Bronchial epithelial cell (primary cell): ENCODE measurements at places on chromosomes 2 and 18.
A peak's percentile ranks its signal among the peaks of the same experiment; 100 is the strongest.

- DNase-seq: peak; percentile 39
These were observed 4.9 kb upstream of the IMP4 start for GRCh38 chr2:130337735-130338325.

DNA sequence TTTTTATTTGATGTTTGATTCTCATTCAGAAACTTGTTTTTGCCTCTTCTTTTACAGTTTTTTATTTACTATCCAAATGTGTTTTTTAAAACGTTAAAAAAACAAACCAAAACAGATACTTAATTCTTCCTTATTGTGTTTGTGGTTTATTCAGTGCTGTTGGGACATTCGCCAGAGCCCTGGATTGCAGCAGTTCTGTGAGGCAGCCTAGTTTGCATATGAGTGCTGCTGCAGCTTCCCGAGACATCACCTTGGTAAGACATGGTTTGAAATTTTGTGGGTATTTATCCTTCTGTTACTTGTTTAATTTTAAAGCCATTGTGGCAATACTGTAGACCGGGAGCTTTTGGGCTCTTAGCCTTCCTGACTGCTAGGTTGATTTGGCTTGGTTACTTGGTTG is 91.2 kb downstream of the MTA3 start:
- DNase-seq: no peak

DNA sequence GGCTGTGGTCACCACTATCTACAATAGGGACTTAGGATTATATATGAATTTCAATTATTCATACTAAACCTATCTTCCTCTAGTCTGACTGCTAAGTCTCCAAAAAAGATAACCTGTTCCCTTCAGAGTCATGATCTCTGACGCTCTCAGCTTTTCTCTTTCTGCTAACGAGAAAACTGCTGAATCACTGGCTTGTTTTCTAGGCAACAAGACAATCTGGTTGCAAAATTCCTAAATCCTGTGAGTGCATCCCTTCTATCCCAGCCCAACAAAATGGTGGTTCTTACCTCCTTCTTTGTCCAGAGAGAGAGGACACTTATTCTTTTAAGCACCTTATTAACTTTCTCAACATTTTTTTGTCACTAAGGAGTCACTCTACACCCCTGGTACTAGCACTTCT is 312.3 kb upstream of the PKDCC start:
- DNase-seq: no peak

GRCh38 chr2:8452979-8453903 is 228.6 kb upstream of the ID2 start:
- no peak for DNase-seq

GRCh38 chr2:199581935-199582360 is 124.2 kb upstream of the SATB2 start:
- no peak for DNase-seq

DNA sequence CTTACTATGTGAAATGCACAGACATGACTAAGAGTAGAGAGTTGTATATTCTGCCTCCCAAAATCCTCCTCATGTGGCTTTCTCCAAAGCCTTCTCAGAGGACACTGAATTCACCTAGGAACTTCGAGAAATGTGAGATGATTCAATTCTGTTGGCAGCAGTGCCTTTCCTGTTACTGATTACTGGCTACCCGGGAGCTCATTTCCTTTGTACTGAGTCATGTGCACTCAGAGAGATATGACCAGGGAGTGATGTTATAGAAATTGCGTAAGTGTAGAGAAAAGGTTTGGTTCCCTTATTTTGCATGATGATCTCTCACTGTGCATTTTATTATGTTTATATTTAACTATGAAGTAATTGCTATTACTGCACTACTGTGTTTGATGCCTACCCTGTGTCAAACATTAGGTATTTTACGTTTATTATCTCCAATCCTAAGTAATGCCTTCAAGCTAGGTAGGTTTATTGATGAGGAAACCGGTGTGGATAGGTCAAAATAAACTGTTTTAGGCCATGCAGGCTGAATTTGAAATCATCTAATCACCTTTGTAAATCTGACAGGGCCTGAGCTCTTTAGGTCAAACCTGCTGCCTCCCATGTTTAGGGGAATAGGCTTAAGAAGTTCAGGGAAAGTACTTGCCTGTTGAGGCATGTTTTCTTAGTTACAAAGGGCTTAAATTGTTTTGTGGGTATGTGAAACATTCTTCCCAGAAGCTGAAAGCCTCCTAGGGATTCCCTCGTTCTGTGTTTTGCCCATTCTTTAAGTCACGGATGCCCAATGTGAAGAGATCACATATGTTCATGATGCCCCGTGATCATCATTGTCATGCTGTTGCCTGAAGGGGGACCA is 86.8 kb downstream of the FMNL2 start:
- peak; percentile 99 for DNase-seq

- DNase-seq: peak; percentile 70
These were observed 69.7 kb upstream of the KCNE4 start for GRCh38 chr2:222982010-222982908.

DNA sequence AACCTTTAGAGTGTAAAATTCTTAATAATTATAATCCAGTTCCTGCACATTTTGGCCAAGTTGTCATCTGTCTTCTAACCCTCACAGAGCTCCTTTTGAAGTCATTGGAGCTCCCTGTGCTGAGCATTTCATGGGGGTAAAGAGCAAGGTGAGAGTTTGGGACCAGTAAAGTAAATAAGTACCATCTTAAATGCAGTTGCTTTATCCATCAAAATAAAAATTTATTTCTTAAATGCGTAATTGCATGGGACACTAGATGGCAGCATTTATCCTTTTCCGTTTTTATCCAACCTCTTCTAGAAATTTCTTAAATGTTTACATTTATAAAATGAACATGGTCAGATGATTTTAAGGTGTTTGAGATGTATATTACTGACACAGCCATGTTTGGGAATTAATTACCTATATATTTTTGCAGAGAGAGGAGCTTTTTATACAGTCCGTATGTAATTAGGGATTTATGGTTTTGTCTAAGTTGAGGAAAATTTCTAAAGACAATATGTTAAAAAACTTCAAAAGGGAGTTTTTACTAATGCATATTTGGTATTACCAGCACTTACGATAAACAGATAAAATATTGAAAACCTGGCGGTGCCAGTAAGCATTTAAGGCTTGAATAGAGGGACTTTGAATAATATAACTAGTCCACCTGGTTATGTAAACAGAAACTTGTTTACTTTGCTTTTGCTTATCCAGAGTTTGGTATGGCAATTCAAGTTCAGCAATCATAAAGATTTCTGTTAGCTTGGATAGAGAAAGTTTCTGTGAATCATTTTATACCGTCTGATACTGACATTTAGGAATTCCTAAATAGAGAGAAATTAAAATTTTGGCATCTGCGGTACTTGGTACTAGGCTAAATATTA is 54.5 kb downstream of the ACSL3 start:
- peak; percentile 26 for DNase-seq

DNA sequence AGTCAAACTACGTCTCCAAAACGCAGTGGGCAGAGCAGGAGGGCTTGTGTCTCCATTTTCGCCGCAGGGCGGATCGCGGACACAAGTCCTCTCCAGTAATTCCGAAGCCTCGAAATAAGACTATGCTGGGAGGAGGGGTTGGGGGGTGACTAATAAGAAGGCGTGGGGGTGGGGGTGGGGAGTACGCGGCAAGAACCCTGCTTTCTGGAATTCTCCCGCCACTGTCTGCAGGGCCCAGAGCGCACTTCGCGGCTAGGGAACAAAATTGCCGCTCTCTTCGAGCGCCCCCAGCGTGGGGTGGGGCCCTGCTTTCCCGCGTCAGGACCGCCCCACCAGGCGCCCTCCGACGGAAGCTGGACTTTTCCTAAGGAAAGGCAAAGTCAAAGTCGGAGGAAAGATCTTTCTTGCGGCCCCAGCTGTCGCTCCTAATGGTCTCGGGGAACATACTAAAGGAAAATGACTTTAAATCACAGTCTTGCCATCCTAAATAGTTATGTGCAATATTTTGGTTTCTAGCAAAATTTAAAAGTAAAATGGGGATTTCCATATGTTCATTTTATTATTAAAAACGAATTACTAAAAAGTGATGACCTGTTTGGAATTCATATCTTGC is 11.9 kb downstream of the NR4A2 start:
- DNase-seq: peak; percentile 35

DNA sequence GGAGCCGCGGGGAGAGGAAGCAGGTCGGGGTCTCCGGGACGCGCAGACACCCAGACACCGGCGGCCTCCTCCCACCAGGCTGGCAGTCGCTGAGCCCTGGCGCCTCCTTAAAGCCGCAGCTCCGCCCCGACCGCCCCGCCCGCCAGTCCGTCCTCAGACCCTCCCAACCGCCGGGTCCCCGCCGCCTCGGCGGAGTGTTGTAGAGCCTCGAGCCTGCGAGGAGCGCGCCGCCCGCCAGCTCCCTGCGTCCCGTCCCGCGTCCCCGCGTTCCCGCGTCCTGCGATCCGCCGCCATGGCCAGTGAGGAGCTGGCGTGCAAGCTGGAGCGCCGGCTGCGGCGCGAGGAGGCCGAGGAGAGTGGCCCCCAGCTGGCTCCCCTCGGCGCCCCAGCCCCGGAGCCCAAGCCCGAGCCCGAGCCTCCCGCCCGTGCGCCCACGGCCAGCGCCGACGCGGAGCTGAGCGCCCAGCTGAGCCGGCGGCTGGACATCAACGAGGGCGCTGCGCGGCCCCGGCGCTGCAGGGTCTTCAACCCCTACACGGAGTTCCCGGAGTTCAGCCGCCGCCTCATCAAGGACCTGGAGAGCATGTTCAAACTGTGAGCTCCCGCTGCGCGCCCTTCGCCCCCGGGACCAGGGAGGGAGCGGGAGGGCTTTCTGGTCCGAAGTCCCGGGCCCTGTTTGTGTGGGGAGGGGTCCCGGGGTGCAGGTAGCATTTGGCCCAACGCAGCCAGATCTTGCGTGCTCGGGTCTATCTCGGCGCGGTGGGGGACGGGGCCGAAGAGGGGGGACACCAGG is at the start of gene EFHD1:
Gene EFHD1 (plus strand): TSS at position 192 of the 793 bp plus-strand sequence. CDS start 101 bp downstream, at position 293.
- peak; percentile 29 for DNase-seq

GRCh38 chr2:130720036-130720435 is 8.8 kb upstream of the GPR148 start:
- DNase-seq: peak; percentile 50

DNA sequence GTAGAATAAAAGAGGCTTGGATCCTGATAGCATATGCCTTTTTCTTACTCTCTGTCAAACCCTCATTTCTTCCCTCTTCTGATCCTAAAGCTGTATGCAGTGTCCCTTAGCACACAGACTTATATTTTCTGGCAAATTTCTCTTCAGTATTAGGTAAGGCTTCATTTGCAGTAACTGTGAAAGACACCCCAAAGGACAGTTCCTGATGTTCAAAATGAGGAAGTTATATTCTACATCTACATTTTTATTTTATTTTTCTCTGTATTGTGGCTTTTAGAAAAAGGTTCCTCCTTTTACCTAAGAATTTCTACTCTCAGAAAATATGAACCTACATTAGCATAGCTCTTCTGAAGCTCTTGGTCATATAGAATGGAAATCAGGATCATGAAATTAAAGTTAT is 261.7 kb downstream of the PDE11A start:
- DNase-seq: no peak
